Activated T-cell treated with anti-CD3 and anti-CD28 coated beads, Interleukin-2, amount 50 U/mL, for 72 hours (primary cell): ENCODE measurements at places on chromosomes 12 and 14.
A peak's percentile ranks its signal among the peaks of the same experiment; 100 is the strongest.

GRCh38 chr12:50018968-50019367 is 6.3 kb downstream of the RACGAP1 start:
- no peak for DNase-seq

DNA sequence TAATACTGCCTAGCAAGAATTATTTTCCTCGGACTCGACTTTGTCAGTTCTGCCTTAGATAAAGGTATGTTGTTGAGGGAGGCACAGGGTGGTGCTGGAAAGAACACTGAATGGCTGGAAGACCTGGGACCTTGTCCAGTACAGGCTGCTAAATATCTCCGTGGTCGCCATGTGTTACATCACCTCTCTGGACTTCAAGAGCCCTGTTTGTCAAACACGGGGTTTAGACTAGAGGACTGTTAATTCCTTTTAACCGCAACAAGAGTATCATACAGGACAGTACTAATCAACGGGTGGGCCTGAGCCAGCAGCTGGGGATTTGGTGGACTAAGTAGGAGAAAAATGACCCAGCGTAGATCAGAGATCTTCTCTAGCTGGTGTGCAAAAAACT is 476.3 kb downstream of the LRIG3 start:
- DNase-seq: no peak

DNA sequence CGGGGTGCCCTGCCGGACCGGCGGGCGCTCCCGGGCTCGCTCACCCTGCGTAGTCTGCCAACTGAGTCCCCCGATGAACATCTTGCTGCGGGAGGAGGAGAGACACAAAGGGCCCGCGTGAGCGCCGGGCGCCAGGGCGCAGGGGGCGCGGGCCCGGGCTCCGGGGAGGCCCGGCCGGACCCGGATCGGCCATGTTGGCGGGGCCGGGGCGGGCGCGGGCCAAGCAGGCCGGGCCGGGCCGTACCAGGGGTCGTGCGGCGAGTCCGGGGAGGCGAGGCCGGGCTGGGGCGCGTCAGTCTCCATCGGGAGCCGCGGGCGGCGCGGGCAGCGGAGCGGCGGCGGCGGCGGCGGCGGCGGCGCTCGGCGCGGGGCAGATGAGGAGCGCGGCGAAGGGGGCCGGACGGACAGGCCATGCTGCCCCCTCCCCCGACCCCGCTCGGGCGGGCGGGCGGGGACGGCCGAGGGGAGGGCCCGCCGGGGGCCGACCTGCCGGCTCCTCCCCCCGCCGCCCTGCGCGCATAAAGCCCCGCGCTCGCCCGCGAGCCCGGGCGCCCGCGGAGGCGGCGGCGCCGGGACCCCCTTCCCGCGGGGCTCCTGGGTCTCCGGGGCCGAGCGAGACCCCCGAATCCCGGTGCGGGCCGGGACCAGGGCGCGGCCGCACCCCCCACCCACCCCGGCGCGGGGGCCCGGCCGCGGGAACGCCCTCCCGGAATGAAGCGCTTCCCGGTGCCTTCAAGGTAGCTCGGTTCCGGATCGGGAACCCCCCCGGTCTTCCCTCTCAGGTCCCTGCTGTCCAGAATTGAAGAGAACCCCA is at the start of gene MSI1:
TSS of gene MSI1 (minus strand) at position 376 of the 814 bp plus-strand sequence. CDS start at position 303, 73 bp downstream.
- no peak for DNase-seq

DNA sequence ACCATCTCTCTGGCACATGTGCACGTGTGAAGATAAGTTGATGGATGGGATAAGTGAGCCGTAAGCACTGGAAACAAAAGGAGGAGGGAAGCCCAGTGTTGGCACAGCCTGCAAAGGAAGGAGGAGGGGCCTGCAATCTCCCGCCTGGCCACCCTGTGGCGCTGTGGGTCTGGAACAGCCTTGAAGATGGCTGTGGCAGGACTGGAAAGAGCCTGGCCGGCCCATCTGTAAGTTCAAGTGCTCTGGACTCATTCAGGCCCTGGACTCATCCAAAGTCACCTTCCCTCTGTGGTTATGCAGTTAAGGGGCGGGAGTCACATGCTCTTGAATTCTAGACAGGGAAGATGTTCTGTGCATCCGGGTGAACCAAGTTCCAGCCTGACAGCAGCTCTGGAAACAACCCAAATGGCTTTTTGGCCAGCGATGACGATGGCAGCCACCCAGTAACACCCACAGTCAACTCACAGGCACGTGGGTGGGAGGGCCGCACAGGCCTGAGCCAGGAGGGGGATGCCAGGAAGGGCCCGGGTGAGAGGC is 50.4 kb downstream of the CHGA start:
- DNase-seq: peak; percentile 22

DNA sequence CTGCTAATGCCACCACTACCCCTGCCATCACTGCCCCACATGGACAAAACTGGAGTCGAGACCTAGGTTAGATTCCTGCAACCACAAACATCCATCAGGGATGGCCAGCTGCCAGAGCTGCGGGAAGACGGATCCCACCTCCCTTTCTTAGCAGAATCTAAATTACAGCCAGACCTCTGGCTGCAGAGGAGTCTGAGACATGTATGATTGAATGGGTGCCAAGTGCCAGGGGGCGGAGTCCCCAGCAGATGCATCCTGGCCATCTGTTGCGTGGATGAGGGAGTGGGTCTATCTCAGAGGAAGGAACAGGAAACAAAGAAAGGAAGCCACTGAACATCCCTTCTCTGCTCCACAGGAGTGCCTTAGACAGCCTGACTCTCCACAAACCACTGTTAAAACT is 7.1 kb upstream of the OAS2 start:
- DNase-seq: no peak

GRCh38 chr12:24928131-24928530 is 20.8 kb downstream of the BCAT1 start:
- no peak for DNase-seq

GRCh38 chr14:91349481-91350074 is 68.0 kb downstream of the CCDC88C start:
- DNase-seq: peak; percentile 81

DNA sequence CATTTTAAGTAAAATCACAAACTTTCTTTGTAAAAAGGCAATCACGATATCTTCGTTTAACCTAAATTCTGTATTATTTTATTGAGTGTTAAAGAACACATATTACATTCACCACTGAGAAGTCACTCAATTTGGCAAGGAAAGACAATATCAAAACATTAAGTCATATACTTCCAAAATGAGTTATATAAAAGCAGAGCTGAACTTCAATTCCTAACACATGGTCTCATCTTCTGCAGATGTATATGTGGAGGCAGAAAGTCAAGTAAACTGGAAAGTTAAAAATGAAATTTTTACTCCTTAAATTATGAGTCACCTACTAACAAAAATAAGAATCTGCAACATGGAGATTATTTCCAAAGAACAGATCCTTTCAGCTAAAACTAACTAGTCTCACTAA is 28.7 kb downstream of the BMAL2 start:
- no peak for DNase-seq

- no peak for DNase-seq
Observed at GRCh38 chr14:85428926-85429325, 101.0 kb upstream of the FLRT2 start.

GRCh38 chr12:99983456-99984258 is 1.1 kb downstream of the ANKS1B start:
- no peak for DNase-seq

DNA sequence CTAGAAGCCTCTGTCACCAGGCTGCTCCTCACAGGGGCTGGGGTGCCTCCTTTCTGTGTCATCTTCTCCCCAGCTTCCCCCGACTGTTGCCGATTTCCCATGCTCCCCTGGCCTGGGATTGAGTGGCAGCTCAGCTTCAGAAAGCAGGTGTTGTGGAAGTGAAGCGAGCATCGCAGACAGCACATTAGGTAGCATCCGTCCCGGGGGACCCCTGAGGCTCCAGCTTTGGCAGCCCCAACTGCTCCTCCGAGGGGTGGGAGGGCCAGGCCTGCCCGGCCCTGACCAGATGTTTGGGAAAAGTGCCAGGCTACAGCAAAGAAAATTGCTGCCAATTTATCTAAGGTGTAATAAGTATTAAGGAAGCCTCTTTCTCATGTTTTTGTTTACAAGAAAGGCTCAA is 1045.6 kb downstream of the BCL11B start:
- no peak for DNase-seq

- DNase-seq: no peak
Observed at GRCh38 chr14:77259025-77259715, 11.8 kb downstream of the NGB start.

- peak; percentile 59 for DNase-seq
Observed at GRCh38 chr14:91893007-91893406, 25.7 kb upstream of the TC2N start.

GRCh38 chr12:69630191-69630590 is 19.5 kb upstream of the LRRC10 start:
- DNase-seq: no peak

- DNase-seq: no peak
Observed at GRCh38 chr12:18242380-18243089, 18.8 kb upstream of the PIK3C2G start.

GRCh38 chr12:67524861-67525616 is 123.5 kb upstream of the DYRK2 start:
- DNase-seq: no peak

GRCh38 chr14:70816525-70816924 is 7.2 kb upstream of the MAP3K9 start:
- no peak for DNase-seq

GRCh38 chr14:105854600-105855245 is 328.3 kb downstream of the TMEM121 start:
- no peak for DNase-seq

DNA sequence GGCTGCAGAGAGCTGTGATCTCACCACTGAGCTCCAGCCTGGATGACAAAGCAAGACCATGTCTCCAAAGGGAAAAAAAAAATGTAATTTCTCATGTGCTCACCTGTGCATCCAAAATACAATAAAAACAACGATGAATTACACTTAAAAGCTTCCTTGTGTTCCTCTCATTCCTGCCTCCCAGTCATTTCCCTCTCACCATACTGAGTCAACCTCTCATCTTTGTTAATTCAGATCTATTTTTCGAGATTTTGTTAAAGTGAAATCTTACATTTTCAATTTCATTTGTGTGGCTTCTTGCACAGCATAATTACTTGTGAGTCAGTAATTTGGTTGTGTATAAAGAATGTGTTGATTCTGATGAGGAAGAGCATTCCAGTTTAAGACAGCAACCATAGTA is 1203.2 kb downstream of the TMEM121 start:
- DNase-seq: no peak
